ENCODE measurements at places on chromosomes 6 and 20.

DNA sequence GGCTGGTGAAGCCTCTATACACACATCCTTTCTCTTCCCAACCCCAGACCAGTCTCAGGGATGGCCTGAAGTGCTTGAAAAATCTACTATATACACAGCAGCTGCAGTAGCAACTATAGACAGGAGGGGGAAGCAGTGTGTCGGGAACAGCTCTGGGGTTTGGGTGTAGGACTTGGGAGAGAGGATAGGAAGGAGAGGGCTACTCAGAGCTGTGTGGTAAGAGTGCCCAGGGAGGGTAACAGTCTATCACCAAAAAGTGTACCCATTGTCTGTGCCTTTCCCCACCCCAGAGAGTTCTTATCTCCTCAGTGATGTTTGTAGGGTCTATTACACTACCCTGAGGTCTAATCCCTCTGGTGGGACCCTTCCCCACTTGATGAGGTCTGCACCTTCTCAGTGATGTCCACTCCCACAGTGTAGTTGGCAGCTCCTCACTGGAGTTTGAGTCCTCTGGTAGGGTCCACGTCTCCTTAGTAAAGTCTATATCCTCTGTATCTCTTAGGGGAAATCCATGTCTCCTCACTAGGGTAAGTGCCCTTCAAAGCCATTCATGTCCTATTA lies 1.5 kb upstream of the GGT7 start:
- peak; percentile 51 for DNase-seq

GRCh38 chr6:4017834-4018170 lies 61.1 kb downstream of the FAM217A start:
- no peak for DNase-seq

DNA sequence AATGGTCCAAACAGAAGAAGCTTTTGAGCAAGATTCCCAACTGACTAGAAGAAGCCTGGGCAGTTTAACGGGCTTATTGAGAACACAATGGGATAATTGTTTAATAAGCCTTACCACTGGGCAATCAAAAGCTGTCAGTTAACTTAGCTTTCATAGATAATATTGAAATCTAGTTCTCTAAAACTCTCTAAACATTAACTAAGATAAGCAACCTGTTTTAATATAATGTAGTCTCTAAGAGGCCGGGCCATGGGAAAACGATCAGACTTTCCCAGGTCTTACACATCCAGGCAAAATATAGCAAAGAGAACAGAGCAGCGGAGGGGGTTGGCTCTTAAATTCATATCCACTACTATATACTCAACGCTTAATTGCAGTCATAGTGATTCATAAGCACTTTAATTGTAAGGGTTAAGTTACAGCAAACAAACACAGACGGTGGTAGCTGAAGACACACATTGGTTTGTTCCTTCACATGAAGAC lies 128.0 kb upstream of the FAM83B start:
- no peak for DNase-seq

DNA sequence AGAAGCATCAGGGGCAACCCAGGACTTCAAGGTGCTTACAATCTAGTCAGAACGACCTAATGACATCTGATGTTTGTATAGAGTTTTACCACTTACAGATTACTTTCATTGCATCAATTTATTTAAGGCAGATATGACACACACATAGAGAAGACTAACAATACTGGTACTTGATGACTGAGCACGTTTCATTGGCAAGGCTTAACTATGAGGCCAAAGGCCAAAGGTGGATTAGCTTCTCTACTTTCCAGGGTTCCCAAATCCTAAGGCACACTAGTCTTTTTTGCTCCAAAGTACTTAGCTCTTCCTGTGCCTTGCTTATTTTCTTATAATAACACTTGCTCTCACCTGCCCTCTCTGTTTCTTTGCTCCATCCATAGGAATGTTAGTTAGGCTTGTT lies 406.2 kb downstream of the ZFAND3 start:
- DNase-seq = no peak

DNA sequence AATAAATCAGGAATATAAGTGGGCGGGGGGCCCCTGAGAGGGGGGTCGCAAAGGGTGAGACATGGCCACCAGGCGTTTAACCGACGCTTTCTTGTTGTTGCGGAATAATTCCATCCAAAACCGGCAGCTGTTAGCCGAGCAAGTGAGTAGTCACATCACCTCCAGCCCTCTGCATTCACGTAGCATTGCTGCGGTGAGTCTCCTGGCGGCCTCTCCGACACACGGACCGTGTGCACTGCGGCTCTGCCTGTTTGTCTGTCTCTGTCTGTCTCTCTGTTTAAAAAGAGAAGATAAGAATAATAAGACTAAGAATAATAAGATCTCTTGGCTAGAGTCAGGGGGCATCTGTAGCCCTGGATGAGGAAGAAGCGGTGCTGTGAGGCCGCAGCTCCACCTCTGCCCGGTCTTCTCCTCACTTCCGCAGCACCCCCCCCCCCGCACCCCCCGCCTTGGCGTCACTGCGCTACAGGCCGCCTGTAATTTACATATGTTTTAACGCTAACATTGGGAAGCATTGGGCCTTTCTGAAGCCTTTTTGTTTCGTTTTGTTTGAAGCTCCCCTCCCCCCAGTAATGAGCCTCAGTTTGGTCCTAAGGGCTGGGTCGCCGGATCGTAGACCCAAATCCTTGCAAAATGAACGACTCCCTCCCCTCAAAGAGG lies 993 bp downstream of the STX16 start:
- peak; percentile 58 for DNase-seq

DNA sequence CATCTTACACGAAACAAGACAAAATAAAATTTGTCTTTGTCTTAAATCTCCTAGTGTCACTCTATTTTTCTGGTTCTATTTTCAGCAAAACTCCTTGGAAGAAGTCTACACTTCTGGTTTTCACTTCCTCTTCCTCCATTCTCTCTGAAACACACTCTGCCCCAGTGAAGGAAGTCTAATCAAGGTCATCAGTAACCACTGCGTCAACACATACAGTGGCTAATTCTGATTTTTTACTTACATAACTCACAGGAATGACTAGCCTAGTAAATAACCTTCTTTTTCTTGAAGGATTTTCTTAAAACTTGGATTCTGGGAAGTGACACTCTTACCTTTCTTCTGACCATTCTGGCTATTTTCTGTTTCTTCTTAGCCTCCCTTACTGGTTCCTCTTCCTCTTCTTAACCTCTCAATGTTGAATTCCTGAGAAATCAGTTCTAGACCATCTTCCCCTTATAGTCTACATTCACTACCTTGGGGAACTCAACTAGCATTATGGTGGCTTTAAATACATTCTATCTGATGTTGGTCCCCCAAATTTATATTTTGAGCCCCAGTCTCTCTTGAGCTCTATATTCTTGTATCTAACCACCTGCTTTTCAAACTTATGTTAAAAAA lies 37.5 kb downstream of the AIG1 start:
- DNase-seq = no peak

DNA sequence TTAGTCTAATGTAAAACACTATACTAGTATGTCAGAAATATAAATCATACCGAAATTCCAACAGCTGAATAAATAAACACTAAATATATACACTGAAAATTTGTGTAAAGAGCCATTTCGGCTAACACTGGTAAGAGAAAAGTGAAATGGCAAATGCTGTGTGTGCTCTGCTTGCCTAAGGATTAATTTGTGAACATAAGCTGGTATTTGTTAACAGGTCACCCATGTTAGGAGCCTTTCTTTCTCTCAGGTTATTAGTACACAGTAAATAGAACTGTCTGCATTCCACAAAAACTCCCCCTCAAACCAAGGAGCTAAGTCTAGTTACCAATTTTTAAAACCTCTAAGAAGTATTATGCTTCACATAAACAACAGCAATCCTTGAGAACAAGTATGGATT lies 27.0 kb downstream of the ELOVL5 start:
- no peak for DNase-seq

DNA sequence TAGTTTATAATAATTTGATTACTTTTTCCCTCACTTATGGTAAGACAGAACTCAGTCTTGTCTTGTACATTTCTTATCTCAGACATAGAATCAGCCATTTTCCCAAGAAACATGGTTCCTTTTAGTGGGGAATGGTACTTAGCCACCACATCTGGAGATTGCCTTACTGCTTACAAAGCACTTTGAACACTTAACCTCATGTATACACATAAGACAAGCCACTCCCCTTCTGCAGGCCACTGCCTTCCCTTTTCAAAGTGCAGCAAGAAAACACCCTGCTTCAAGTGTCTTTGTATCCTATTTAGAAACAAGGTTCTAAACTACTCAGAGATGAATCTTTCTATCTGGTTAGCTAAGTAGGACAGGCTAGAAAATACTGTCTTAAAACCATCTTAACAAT lies 159.2 kb downstream of the UBE3D start:
- no peak for DNase-seq

- no peak for DNase-seq
These were observed 5.2 kb downstream of the OCSTAMP start for GRCh38 chr20:46545077-46545826.

DNA sequence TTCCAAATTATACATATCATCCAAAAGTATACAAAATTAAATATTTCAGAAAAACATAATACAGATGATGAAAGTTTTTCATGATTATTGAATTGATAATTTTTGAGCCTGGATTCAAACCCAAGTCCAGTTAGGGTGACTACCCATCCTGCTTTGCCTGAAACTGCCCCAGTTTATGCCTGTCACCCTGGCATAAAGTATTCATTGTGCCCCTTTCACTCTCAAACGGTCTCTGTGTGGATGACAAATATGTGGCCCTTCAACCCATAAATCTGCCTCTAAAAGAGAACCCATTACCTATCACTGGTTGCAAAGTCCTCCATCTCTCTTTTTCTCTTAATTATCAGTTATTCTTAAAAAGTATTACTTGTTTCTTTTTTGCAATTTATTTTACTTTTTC lies 553.7 kb upstream of the JARID2 start:
- DNase-seq = no peak

DNA sequence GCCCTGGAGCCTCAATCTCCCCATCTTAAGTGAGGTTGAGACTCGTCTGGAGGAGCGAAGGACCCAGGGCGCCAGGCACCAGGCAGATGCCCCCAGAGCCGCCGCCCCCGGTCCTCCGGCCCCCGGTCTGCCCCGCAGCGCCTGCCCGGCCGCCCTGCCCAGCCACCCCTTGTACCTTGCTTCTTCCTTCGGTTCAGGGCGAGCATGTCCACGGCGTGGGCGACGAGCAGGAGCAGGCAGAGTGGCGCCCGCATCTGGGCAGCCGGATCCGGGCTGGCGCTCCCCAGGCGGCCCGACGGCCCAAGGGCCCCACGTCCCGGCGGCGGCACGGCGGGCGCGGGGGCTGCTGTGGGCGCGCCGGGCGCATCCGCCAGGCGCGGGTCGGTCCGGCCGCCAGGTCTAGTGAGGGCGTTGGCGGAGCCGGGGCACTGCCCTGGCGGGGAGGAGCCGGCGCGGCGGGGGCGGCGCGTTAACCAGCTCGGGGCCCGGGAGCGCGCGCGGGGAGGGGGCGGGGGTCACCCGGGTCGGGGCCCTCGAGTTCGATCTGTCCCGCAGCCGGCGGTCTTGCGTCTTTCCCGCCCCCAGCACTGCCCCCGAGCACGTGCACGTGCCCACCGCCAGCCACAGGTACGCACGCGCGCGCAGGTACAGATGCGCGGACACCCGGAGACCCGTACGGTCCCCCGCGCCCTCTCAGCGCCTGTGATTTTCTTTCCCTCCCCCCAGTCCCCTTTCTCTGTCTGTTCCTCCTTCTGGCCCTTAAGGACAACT lies at the start of gene RSPO4:
Gene RSPO4, minus strand, starts transcription at position 401 of the 771 bp plus-strand sequence. Its CDS starts 147 bp downstream, at position 254.
- no peak for DNase-seq

DNA sequence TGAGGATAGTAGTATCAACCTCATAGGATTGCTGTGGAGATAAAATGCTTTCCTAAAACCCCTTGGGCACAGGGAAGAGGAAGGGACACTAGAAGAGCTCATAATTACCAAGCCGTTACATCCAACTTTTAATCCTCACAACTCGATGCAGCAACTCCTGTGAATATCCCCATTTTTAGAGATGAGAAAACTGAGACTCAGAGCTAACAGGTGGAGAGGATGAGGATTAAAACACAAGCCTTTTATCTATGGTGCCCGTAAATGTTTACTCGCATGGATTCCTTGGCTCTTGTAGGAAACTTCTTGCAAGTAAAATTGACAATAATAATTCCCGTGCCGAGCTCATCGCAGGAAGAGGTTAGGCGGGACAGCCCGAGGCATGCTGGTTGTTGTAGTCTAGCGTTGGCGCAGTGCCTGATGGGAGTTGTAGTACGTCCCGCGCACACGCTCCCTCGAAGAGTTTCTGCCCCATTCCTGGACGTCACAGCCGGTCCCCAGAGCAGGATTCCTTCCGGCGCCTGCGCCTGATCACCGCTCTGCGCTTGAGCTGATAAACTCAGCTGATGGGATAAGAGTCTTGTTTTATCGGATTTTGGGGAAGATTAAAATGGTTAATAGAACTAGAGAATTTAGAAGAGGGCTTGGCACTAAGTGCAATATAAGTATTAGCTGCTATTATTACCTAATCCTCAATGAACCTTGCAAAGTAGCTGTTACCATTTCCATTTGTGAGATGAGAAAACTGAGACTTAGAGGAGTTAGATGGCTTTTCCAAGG lies 2.8 kb upstream of the UBE2V1 start:
- DNase-seq = peak; percentile 90

DNA sequence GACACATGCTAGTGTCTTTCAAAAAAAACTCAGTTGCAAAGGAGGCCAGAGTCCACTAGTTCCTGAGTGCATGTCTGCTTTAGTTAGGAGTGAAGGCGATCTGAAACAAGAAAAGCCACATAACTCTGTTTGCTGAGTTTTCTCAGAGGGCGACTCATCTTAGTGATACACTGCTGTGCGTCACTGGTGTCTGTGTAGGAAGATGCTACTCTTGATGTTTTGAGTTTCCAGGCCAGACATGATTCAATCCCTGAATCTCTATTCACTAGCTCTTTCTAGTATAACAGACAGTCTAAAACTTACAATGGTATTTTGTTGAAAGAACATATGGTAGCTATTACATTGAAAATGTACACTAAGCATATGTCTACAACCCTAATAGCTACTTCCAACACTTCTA lies 60.9 kb downstream of the GFRAL start:
- DNase-seq = no peak

GRCh38 chr6:44422531-44422930 lies 35.0 kb downstream of the CDC5L start:
- no peak for DNase-seq

DNA sequence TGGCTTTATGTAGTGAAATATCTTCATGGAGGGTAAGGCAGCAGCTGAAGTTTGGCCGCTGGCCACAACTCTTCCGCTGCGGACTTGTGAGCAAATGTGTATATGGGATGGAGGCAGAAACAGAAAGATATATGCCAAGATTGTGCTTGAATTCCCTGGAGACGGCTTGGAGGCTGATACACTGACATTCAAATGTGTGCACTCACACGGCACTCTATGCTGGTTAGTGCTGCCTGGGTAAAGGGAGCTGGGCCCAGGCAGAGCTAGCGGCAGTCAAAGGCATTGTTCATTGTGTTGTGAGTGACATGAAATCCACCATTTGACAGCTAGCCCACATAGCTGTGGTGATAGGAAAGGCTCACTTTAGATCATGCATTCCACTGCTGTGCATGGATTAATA lies 202.7 kb downstream of the CLIC5 start:
- DNase-seq = no peak

GRCh38 chr20:24955045-24955444 lies 6.0 kb downstream of the CST7 start:
- no peak for DNase-seq

GRCh38 chr6:32046450-32047083 lies 8.4 kb downstream of the CYP21A2 start:
- no peak for DNase-seq

Data from activated naive CD4-positive, alpha-beta T cell treated with anti-CD3 and anti-CD28 coated beads, Interleukin-2, amount 50 U/mL, for 16 hours (primary cell).